ENCODE measurements at places on chromosomes 1 and 21. TPM values are rescaled to one million over a fixed set of nuclear protein-coding genes. Genes with fewer than 3 reads are reported as not detected.

Gene SPRR2E
- not detected for total RNA-seq

Gene GREM2
- not detected for total RNA-seq

Gene INSRR
- not detected for total RNA-seq

Gene ITLN1
- total RNA-seq = not detected

- no peak overlapping the region for H3K4me3 ChIP-seq
- H3K4me1 ChIP-seq = no peaks in the 10 kb centered on the region
- no peaks in the 10 kb centered on the region for H3K27me3 ChIP-seq
- no peak for DNase-seq
- no peaks in the 10 kb centered on the region for H3K36me3 ChIP-seq
Measured at GRCh38 chr1:2592672-2593071, 6.1 kb downstream of the PRXL2B start.

DNA sequence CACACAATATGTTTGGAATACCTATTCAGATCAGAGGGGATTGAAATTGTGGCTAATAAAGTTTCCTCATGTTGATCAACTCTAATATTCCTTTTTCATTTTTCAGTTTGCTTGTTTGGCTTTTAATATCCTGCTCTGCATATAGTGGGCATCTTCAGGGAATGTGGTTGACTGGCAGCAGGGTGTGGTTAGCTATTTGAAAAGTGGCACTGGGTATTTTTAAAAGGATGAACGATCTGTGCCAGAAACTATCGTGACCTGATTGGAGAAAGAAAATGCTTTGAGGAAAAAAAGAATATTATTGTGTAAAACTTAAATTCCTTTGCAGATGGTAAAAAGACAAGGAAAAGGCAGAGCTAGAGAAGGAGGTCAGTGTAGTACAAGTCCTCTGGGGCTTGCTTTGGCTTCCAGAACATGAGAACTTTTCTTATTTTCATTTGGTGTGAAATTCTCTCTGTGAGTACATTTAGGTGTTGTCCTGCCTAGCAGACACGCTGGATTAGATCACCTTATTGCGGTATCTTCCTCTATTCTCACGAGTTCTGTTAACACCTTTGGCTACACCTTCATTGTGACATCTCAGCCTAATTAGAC, 329.7 kb upstream of the SNX7 start:
- H3K4me1 ChIP-seq = no peaks in the 10 kb centered on the region
- no peaks in the 10 kb centered on the region for H3K27me3 ChIP-seq
- H3K27ac ChIP-seq = no peak overlapping the region
- DNase-seq = no peak

DNA sequence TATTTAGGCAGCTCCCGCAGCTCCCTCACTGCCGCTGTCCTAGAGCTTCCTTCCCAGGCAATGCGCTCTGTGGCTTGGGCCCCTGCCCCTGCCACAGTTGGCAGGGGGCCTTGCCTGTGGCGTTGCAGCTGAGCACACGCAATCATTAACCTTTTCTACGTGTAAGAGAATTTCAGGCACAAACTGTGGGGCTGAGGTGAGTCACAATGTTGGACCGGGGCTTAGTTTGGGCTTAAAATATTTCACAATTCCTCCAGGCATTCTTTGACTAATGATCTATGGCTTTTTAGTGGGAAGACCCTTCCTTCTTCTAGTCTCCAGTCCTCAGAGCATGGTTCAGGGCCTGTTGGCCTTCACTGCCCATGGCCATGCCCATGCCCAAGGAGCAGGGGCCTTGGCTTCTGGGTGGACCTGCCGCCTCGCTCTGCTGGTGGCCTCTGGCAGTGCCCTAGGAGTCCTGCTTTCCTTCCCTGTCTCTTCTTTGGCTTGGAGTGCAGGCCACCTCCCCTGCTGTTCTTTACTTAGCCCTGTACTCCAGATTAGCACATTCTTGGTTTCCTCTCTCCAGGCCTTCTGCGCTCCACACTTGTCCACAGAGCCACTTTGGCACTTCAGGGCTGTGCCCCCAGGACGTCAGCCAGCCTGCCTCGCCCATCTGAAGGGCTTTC, 39.2 kb downstream of the MAPKAPK2 start:
- H3K27me3 ChIP-seq = no peaks in the 10 kb centered on the region
- no peaks in the 10 kb centered on the region for H3K36me3 ChIP-seq
- H3K4me1 ChIP-seq = peaks cover 42% of the 10 kb centered on the region
- DNase-seq = no peak
- no peak overlapping the region for H3K4me3 ChIP-seq

- H3K27ac ChIP-seq = no peak overlapping the region
- H3K36me3 ChIP-seq = no peaks in the 10 kb centered on the region
- peaks cover 22% of the 10 kb centered on the region for H3K4me1 ChIP-seq
- no peak overlapping the region for H3K4me3 ChIP-seq
- peaks cover 16% of the 10 kb centered on the region for H3K27me3 ChIP-seq
- DNase-seq = no peak
Measured at GRCh38 chr1:155077346-155077745, 1.3 kb upstream of the EFNA3 start.

GRCh38 chr1:3019007-3019515, 2.2 kb upstream of the ACTRT2 start:
- H3K27ac ChIP-seq = no peak overlapping the region
- H3K4me1 ChIP-seq = no peaks in the 10 kb centered on the region
- no peaks in the 10 kb centered on the region for H3K27me3 ChIP-seq
- DNase-seq = no peak
- no peaks in the 10 kb centered on the region for H3K36me3 ChIP-seq

DNA sequence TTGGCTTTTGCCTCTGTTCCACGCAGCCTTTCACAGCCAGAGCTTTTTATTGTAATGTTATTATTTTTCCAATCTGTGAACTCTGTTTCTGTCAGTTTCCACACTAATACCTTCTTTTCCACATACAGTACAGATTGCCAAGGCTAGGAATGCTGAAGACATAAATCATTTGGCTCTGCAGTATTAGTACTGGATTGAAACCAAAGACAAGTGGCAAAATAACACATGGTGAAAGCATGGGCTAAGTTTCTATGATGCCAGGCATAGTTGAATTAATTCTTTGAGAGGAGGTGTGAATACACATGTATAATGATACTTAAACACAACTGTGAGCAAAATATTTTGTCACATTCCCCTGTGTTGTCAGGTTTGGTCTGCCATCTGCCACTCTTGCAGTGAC, 73.5 kb downstream of the TMEM200B start:
- H3K4me3 ChIP-seq = no peak overlapping the region
- H3K36me3 ChIP-seq = no peaks in the 10 kb centered on the region
- no peak overlapping the region for H3K27ac ChIP-seq
- DNase-seq = no peak
- no peaks in the 10 kb centered on the region for H3K27me3 ChIP-seq

DNA sequence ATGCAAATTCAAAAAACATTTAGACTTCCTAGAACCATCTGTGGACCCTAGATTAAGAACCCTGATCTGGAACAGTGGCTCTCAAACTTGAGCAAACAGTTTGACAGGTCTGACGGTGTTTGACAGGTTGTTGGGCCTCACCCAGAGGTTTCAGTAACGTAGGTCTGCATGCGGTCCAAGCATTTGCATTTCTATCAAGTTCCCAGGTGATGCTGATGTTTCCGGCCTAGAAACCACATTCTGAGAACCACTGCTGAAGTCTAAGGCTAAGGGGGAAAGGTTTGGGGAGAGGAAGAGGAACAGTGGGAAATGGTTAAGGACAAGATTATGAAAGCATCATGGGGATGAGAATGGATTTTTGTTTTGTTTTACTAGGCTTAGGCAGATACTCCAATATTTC, 48.6 kb downstream of the MDM4 start:
- peaks cover 24% of the 10 kb centered on the region for H3K4me1 ChIP-seq
- DNase-seq = peak; percentile 73
- H3K4me3 ChIP-seq = no peak overlapping the region
- peaks cover 20% of the 10 kb centered on the region for H3K36me3 ChIP-seq

GRCh38 chr1:156279837-156280236, 2.8 kb downstream of the SMG5 start:
- no peak for DNase-seq
- no peaks in the 10 kb centered on the region for H3K27me3 ChIP-seq
- H3K4me1 ChIP-seq = peaks cover 15% of the 10 kb centered on the region
- peak overlapping the region; percentile 94 for H3K4me3 ChIP-seq
- H3K27ac ChIP-seq = no peak overlapping the region

DNA sequence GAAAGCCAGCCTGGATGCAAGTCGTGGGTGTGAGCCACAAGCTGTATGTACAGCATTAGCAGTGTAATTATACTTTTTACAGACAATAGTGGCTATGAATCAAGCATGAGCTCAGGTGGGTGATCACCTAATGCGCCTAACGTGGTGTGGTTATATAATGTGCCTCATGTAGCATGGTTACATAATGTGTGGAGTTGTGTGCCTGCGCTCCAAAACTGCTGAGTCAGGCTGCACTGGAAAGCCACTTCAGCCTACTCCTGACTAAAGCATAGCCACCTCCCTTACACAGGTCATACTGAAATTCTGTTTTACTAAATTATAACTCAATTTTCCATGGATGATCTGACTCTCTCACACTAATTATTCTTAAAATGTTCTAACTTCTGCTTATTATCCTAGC, 69.8 kb downstream of the KCNT2 start:
- H3K27me3 ChIP-seq = no peaks in the 10 kb centered on the region
- no peak overlapping the region for H3K27ac ChIP-seq
- no peaks in the 10 kb centered on the region for H3K36me3 ChIP-seq
- H3K4me3 ChIP-seq = no peak overlapping the region
- DNase-seq = no peak

DNA sequence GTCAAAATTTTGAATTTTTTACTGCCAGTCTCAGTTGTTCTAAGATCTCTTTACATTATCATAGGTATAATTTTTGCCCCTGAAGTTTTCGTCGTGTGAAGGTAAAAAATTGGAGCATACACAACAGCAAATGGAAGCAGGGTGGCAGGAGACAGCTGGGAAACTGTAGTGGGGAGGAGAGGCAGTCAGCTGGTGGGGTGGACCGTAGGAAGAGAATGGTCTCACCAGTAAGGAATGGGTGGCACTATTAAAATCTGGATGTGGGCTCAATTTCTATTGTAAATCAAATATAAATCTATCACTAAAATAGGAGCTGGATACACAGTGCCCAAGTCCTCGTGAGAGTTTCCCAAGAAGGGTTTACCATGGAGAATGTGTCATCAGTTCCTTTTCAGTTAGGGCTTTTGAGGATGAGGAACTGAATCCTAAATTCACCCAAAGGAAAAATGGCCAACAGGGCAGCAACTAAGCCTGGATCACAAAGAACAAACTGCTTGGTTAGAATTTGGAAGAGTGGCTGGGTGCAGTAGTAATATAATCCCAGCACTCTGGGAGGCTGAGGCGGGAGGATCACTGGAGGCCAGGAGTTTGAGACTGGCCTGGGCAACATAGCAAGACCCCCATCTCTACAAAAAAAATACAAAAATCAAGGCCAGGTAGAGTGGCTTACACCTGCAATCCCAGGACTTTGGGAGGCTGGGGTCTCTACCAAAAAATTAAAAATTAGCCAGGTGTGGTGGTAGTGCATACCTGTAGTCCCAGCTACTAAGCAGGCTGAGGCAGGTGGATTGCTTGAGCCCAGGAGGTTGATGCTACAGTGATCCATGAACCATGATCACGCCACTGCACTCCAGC, 10.5 kb upstream of the IRF2BP2 start:
- H3K36me3 ChIP-seq = no peaks in the 10 kb centered on the region
- no peak overlapping the region for H3K4me3 ChIP-seq
- H3K4me1 ChIP-seq = peaks cover 4% of the 10 kb centered on the region
- no peaks in the 10 kb centered on the region for H3K27me3 ChIP-seq

GRCh38 chr1:66137235-66137634, 344.5 kb downstream of the PDE4B start:
- H3K27me3 ChIP-seq = no peaks in the 10 kb centered on the region
- no peaks in the 10 kb centered on the region for H3K36me3 ChIP-seq
- no peak overlapping the region for H3K4me3 ChIP-seq
- no peak for DNase-seq
- no peaks in the 10 kb centered on the region for H3K4me1 ChIP-seq
- no peak overlapping the region for H3K27ac ChIP-seq

GRCh38 chr1:232386294-232386693, 243.6 kb downstream of the SIPA1L2 start:
- no peaks in the 10 kb centered on the region for H3K4me1 ChIP-seq
- no peak for DNase-seq
- no peak overlapping the region for H3K27ac ChIP-seq
- no peaks in the 10 kb centered on the region for H3K27me3 ChIP-seq
- H3K4me3 ChIP-seq = no peak overlapping the region

- H3K27me3 ChIP-seq = no peaks in the 10 kb centered on the region
- H3K4me1 ChIP-seq = peaks cover 14% of the 10 kb centered on the region
- H3K36me3 ChIP-seq = no peaks in the 10 kb centered on the region
- H3K27ac ChIP-seq = no peak overlapping the region
Measured at GRCh38 chr1:101259744-101260148, 22.9 kb downstream of the S1PR1 start.

DNA sequence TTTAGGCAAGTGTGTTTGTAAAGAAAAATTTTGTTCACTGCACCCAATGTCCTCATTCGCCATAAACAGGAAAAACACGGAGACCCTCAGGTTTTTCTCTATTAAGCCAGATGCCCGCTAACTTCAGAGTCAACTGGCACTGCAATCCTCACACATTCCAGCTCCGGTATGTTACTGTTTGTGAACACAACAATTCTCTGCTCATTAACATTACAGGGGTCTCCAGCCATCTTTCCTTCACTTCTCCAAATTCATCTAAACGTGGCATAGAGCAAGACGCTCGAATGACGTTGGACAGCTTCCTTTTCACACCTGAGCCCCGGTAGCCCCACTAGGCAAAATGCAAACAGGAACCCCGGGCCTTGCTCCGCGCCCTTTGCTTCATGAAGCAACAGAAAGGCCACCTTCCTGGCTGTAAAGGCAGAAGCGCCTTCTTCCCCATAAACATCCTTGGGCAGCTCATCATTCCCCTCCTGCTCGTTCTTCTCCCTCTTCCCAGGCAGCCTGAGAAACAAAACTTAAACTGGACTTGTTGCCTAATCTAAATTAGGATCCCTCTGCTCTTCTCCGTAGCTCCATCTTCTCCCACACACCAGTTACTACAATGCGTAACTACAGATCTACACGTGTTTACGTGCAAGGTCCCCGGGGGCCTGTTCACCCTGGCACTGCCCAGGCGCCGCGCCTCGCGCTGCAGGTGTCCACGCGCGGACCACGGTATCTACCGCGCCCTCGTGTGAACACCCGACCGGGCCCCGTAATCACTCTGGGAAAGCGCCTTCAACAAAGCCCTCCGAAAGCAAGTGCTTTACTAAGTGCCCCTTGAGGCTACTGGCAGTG, 1.2 kb downstream of the LBR start:
- peak overlapping the region; percentile 96 for H3K27ac ChIP-seq
- DNase-seq = no peak
- H3K27me3 ChIP-seq = no peaks in the 10 kb centered on the region
- peaks cover 10% of the 10 kb centered on the region for H3K36me3 ChIP-seq
